Esophagus squamous epithelium (tissue), 5 donors: ENCODE measurements at places on chromosomes 16 and 17.

DNA sequence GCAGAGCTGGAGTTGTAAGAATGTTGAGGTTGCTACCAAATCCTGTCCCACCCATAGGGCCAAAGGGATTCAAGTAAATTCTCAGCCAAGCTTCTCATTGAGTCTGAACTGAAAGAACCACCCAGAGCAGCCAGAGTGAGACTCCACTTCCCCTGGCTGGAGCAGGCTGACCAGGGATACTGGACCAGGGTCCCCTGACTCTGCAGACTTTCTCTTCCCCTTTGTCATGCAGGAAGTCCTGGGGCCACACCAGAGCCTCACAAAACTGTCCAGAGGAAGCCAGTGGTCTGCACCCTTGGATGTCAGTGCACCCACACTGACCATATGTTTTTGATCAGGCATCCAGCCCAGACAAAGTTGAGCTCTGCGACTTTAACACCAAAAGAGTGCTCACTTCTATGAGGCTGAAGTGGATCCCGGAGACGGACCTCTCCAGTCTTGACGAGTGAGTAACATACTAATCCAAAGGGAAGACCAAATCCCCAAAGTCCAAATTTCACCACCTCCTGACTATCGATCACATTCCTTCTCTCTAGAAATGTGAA is 4.1 kb downstream of the NXN start:
- no peak for DNase-seq

GRCh38 chr16:88467541-88467944 is 14.5 kb downstream of the ZFPM1 start:
- no peak for DNase-seq

- DNase-seq: no peak
Observed at GRCh38 chr16:4358831-4359561, 7.9 kb upstream of the PAM16 start.

- no peak for DNase-seq
Observed at GRCh38 chr17:50352693-50353599, 7.0 kb downstream of the XYLT2 start.

- no peak for DNase-seq
Observed at GRCh38 chr16:56911771-56912571, 20.0 kb upstream of the HERPUD1 start.

GRCh38 chr16:54362591-54363206 is 76.1 kb upstream of the IRX3 start:
- no peak for DNase-seq

GRCh38 chr17:82486231-82487094 is 27.9 kb downstream of the NARF start:
- DNase-seq: no peak

DNA sequence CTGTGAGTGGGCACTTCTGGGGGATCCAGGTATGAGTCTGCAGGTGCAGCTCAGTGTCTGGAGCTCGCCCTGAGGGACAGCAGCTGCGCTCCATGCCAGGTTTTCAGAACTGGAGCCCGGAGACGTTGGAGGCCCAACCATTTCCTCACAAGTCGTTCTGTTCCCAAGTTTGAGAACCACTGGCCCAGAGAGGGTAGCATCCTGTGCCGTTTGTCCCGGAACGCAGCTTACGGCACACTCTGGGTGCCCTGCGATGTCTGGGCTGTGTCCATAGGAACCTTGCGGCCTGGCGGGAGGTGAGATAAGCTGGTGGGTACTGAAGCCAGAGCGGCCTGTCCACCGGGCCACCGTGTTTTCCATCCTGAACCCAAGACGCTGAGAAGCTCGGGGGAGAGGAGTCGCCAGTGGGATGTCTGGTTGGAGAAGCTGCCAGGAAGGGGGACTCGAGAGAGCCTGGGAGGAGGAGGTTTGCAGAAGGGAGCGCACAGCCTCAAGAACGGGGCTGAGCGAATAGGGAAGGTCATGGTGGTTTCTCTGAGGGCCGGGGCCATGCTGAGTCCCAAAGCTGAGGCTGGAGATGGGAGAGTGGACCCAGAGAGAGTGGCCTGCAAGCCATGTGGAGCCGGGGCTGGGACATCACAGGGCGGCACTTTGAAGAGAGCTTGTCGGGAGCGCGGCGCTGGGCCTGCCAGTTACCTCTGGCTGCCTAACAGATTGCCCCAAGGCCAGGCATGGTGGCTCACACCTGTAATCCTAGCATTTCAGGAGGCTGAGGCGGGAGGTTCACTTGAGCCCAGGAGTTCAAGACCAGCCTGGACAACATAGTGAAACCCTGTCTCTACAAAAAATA is 211.0 kb upstream of the GSE1 start:
- no peak for DNase-seq

GRCh38 chr16:54517181-54517580 is 230.6 kb upstream of the IRX3 start:
- DNase-seq: no peak

DNA sequence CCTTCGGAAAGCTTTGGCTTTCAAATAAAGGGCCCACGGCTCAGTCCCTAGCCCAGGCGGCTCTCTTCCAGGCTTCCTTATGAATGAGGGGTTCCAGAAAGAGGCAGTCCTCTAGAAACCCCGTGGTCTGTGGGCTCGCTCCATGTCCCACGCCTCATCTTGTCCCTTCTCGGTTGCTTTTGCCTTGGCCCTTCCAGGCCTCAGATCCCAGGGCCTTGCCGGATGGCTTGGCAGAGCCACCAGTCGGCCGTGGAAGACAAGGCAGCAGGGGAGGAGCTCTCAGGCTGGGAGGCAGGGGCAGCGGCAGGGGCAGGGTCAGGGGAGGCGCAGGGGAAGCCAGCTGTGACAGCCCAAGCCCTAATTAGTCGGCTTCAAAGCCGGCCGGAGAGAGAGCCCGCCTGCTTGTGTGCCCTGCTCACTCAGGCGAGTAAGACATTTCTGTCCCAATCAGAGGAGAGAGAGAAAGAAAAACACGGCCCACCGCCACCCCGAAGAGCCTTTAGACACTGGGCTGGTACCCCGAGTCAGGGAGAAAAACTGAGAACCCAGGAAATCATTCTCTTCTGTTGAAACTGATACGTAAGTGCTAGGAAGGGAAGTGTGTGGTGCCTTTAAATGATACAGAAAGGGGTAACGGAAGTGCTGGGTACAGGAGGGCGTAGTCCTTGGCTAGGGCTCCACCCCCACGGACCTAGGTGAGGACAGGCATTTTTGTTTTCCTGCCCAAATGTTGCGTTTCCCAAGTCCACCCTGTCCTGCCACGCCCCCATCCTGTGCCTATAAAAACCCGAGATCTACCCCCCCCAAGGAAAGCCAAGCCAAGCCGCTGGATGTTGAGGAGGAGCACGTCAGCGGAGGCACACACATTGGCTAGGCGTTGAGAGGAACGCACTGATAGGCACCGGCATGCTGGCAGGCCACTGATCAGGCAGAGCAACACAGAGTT is 27.8 kb upstream of the MEIOC start:
- DNase-seq: no peak

DNA sequence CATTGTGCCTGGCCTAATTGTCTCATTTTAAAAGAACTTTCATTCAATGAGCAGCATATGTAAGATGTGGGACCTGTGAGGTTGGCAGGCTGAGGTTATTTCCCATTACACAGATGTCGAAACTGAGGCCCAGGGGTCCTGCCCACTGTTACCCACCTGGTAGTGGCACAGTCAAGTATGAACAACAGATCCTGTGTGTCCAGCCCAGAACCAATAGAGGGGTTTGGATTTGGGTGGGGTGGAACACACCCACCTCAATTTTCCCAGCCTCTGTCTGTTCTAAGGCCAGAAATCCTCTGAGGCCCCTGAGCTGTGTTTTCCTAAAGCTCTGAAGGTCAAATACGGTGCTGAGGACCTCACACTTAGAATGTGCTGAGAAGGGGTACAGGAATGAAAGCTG is 179.5 kb downstream of the XYLT1 start:
- DNase-seq: no peak

GRCh38 chr17:32261417-32261736 is 4.3 kb upstream of the RHBDL3 start:
- no peak for DNase-seq

- no peak for DNase-seq
Observed at GRCh38 chr17:80559825-80560251, 15.2 kb downstream of the RPTOR start.

- DNase-seq: no peak
Observed at GRCh38 chr16:59397638-59398037, 663.5 kb upstream of the GOT2 start.

GRCh38 chr17:14794961-14795360 is 470.2 kb downstream of the PMP22 start:
- DNase-seq: no peak
